Colonic mucosa (tissue), 4 donors: ENCODE measurements at places on chromosomes 13 and 19. TPM values are rescaled to one million over a fixed set of nuclear protein-coding genes. Genes with fewer than 3 reads are reported as not detected.
A peak's percentile ranks its signal among the peaks of the same experiment; 100 is the strongest.

- no peaks in the 10 kb centered on the region for H3K36me3 ChIP-seq
- DNase-seq, result no peak
- no peaks in the 10 kb centered on the region for H3K4me1 ChIP-seq
- H3K4me3 ChIP-seq, result no peak overlapping the region
- H3K27me3 ChIP-seq, result no peaks in the 10 kb centered on the region
- no peak overlapping the region for H3K27ac ChIP-seq
Observed at GRCh38 chr13:42014119-42014518, 34.3 kb upstream of the DGKH start.

DNA sequence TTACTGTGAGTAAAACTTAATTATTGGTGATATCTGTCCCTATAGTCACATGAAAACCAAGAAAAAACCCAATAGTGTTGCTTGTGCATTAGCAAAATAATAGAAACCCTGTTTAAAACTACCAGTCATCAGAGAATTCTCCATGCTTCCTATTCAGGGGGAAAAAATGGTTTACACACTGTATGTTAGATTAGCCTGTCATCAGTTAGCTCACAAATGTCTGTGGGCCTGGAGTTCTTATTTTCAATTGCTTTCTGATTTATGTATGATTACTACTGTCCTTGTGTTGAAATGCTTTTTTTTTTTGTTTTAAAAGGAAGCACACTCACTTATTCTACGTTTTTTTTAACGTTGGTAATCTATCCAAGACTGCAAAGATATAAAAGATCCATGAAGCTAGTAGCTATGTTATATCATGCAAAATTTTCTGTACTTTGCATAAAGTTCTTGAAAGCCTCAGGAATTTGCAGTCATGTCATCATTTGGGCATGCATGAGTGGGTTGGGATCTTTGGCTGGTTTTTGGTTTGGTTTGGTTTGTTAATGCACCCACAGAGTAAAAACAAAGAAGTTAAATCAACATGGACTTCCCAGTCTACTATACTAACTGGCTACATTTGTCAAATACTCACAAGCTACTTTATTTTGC, 25.9 kb downstream of the RXFP2 start:
- no peaks in the 10 kb centered on the region for H3K4me1 ChIP-seq
- no peak for DNase-seq
- no peaks in the 10 kb centered on the region for H3K36me3 ChIP-seq
- H3K27me3 ChIP-seq, result no peaks in the 10 kb centered on the region
- H3K4me3 ChIP-seq, result no peak overlapping the region

DNA sequence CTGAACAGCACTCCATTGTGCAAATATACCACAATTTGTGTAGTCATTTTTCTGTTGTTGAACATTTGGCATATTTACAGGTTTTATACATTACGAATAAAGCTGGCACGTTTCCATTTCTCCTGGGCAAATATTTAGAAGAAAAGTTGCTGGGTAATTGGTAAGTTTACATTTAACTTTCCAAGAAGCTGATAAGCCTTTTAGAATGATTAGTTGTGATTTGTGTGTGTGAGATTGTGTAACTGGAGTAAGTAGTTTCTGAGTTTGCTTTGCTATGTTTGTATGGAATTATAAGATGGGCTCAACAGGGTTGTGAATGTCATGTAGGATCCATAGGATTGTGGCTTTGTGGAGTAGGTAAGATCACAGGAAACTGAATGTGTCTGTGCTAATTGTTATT, 1.6 kb upstream of the ZNF529 start:
- peaks cover 10% of the 10 kb centered on the region for H3K36me3 ChIP-seq
- DNase-seq, result no peak
- no peak overlapping the region for H3K27ac ChIP-seq
- no peaks in the 10 kb centered on the region for H3K27me3 ChIP-seq
- H3K4me1 ChIP-seq, result peaks cover 9% of the 10 kb centered on the region

Gene PSG2
- not detected for total RNA-seq

- H3K4me3 ChIP-seq, result no peak overlapping the region
- no peaks in the 10 kb centered on the region for H3K27me3 ChIP-seq
- no peak overlapping the region for H3K27ac ChIP-seq
- no peak for DNase-seq
- H3K36me3 ChIP-seq, result no peaks in the 10 kb centered on the region
Observed at GRCh38 chr19:31546205-31546960, 197.1 kb upstream of the TSHZ3 start.

- no peak overlapping the region for H3K4me3 ChIP-seq
- no peaks in the 10 kb centered on the region for H3K27me3 ChIP-seq
- no peak for DNase-seq
Observed at GRCh38 chr13:86633346-86633745, 834.1 kb upstream of the SLITRK6 start.

Gene FOXA3
- total RNA-seq, result 55.9 TPM

Gene SULT2A1
- 1.1 TPM for total RNA-seq

DNA sequence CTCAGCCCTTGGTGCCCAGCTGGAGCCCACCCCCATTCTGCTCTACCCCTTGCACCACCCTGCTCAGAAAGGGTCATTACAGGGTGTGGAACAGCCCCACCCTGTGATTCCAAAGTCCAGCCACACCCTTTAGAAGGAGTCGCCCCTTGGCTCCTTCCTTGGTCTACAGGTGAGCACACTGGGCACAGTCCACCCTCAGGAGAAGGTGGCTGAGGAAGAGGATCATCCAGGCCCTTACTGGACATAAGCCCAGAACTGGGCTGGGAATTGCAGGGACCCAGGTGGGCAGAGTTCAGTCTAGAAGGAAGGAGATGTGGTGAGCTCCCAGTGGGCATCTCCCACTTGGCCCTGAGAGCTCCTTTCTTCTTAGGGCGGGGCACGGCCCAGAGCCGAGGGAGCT, 8.6 kb downstream of the SLC46A3 start:
- no peaks in the 10 kb centered on the region for H3K4me1 ChIP-seq
- no peak overlapping the region for H3K4me3 ChIP-seq
- H3K27ac ChIP-seq, result peak overlapping the region; percentile 49
- no peaks in the 10 kb centered on the region for H3K27me3 ChIP-seq
